ENCODE measurements at places on chromosomes 5 and 9.

GRCh38 chr5:19771174-19771835 lies 216.7 kb downstream of the CDH18 start:
- no peak for DNase-seq

DNA sequence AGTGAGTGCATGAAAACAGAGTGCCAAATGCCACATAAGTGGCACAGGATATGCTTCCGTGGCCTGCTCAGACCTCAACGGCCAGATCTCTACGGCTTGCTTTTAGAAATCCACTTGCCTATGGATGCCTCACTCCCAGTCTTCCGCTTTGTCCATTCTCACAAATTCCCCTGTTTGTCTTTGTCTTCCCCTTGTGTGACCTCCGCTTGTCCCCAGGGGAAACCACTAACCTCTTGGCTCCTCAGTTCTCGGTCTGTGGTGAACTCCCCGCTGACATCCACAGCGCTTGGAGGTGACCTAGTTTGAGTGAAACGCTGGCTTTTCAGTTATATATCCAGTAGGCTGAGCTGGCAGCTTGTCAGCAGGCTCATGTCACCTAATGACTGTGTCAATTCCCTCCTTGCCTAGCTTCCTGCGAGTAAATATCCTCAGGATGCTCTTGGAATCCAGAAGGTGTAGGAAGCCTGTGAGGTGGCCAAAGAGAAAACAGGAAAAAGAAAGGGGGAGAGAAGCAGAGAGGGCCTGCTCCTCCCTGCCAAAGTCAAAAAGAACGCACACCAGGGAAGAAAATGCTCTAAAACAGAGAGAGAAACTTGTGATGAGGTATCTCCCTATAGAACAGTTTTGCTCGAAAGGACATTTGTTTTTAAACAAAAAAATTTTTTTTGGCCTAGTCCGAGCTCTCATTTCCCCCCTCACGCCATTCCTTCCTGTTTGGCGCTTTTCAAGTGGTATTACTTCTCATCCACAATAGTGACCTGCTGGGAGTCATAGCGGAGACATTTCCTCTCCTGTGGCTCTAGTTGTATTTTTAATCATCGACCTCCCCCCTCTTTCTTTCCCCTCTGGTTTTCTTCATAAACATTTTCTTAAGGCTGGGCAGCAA lies 101.6 kb upstream of the SPRY4 start:
- DNase-seq = no peak

DNA sequence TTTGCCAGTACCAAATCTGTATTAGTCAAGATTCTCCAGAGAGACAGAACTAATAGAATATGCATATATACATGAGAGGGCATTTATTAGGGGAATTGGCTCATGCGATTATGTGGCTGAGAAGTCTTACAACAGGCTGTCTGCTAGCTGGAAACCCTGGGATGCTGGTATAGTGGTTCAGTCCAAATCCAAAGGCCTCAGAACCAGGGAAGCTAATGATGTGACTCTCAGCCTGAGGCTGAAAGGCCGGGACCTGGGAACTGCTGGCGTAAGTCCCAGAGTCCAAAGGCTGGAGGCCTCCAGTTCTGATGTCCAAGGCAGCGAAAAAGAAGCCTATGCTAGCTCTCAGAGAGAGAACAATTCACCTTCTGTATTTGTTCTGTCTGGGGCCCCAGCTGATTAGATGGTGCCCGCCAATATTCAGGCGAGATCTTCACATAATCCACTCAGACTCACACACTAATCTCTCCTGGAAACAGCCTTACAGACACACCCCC lies 84.1 kb downstream of the KIAA1958 start:
- DNase-seq = no peak

- no peak for DNase-seq
Measured at GRCh38 chr5:114734238-114734637, 372.4 kb downstream of the KCNN2 start.

DNA sequence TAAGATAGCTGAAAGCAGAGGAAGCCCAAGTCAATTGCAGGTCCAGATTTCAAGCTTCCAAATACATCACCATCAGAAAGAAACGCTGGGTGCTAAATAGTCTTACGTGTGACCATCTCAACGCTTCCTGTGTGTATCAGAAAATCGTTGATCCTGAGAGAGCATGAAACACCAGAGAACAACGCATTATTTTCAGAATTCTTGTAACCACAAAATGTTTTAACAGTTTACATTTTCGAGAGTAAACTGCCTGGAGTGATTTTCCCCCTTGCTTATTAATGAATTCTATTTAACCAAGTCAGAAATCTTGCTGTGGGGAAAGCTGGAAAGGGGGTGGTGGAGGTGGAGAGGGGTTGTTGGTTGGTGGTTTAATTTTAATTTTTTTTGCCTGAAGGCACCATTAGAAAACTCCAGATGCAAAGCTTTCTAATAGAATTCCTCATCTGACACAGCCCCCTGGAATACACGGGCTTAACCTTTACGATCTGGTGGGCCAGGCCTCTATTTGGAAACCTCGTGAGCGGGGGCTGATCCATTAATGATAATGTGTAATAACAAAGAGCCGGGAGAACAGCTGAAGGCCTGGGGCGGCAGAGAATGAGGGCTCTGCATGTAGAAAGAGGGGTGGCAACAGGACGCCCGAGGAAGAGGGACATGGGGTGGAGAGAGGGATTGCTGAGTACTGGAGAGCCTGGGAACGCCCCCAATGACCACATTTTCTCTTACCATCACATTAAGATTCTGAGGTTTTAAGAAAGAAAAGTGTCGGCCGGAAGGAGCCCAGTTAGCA lies 124.5 kb upstream of the NFIB start:
- no peak for DNase-seq

- DNase-seq = no peak
Measured at GRCh38 chr5:34673463-34674125, 17.5 kb downstream of the RAI14 start.

- DNase-seq = no peak
Measured at GRCh38 chr5:165201771-165202518, 1696.5 kb downstream of the MAT2B start.

DNA sequence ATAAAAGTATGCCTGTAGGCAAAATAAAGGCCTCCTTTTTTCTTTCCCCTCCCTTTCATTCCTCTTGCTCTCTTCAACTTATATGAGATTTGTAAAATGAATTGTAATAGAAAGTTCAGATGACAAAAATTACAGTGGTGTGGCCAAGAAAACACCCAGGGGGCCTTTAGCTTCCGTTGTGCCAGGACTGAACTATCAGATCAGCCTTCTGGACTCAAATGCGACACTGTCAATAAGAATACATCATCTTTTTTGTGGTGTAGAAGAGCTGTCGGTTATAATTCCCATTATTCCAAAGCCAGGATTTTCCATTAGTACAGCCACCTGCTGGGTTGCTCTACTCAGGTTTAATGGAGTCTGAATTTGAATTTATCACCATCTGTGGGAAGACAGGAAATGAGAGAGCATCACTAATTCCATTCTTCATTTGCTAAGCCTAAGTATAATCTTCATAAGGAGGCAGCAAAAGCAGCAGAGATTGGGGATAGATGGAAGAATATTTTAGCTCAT lies 443.4 kb downstream of the ANXA1 start:
- peak; percentile 37 for DNase-seq

GRCh38 chr9:77128125-77128789 lies 49.1 kb upstream of the VPS13A start:
- no peak for DNase-seq

DNA sequence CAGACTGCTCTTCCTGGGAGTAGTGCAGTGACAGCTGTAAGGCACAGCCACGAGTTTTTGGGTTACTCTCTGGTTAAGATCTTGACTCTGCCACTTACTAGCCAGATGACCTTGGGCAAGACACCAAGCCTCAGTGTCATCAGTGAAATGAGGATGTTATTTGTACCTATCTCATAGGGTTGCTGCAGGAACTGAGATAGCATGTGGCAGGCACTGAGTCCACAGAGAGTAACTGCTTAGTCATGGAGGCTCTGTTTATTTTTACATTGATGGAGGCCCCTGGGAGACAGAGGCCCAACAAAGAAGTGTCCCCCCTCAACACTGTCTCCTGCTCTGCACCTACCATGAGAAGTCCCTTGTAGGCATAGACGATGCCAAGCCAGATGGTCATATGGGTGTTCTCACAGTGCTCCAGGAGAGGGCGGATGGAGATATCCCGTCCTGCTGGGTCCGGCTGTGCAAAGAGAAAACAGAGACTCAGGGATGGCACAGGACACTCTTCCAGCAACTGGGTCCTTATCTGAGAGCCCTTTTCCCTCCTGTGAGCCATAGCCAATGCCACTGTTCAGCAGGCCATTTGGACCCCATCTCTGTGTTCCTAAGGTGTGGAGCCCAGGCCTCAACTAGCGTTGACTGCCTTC lies 55.4 kb upstream of the TBC1D2 start:
- no peak for DNase-seq

- no peak for DNase-seq
Measured at GRCh38 chr9:107982745-107983144, 493.2 kb upstream of the KLF4 start.

- DNase-seq = no peak
Measured at GRCh38 chr5:65163698-65164097, 318.0 kb downstream of the ADAMTS6 start.

GRCh38 chr5:95655575-95655974 lies 9.0 kb downstream of the RFESD start:
- DNase-seq = no peak

DNA sequence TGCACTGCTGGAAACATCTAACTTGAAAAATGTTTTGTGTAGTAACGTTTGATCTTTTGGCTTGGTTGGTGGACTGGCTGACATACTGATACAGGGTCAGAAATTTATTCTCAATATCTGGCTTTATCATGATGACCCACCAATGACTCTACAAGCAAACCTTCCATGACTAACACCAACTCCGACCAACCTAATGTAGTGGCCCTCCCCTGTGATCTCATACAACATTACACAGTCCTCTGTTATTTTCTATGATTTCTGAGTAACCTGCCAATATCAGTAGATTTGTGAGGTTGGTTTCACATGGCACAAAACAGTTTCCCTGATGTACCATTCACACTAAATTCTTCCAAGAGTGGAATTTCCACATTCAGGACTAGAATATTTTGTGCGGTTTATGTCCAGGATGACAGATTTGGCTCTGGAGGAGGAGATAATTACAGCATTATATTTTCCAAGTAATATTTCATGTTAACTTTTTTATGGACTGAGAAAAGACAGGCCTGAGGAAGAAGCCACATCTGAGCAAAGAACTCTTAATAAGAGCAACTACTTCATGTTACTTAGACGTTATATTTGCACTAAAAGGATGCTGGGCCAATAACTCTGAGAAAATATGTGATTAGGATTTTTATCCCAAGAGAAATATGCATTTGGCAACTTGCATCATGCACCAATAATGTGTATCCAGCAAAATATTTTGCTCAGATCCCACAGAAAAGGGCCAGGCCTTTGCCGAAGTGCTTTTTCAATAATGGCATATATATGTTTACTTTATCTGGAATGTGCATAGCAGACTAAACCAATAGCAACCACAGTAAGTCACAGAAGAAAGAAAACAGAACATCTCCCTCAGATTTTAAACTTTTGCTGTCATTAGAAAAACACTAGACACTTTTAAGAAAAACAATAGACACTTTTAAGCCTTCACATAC lies 273.4 kb downstream of the KCNN2 start:
- DNase-seq = no peak

DNA sequence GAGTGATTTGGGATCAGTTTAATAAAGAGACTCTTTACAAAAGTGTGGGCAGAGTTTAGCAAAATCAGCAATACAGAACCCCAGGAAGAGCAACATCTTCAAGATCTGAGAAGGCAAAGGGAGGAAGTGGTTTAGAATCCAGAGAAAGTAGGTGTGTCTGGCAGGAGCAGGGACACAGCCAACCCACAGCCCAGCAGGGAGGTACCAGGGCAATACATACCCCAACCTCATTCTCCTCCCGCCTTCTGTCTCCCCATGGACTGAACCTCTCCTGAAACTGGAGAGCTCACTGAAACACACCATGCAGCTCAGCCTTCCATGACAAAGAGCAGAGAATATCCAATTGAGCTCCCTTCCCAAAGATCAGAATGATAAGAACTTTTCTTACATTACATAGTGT lies 283.4 kb downstream of the PRELID2 start:
- no peak for DNase-seq

DNA sequence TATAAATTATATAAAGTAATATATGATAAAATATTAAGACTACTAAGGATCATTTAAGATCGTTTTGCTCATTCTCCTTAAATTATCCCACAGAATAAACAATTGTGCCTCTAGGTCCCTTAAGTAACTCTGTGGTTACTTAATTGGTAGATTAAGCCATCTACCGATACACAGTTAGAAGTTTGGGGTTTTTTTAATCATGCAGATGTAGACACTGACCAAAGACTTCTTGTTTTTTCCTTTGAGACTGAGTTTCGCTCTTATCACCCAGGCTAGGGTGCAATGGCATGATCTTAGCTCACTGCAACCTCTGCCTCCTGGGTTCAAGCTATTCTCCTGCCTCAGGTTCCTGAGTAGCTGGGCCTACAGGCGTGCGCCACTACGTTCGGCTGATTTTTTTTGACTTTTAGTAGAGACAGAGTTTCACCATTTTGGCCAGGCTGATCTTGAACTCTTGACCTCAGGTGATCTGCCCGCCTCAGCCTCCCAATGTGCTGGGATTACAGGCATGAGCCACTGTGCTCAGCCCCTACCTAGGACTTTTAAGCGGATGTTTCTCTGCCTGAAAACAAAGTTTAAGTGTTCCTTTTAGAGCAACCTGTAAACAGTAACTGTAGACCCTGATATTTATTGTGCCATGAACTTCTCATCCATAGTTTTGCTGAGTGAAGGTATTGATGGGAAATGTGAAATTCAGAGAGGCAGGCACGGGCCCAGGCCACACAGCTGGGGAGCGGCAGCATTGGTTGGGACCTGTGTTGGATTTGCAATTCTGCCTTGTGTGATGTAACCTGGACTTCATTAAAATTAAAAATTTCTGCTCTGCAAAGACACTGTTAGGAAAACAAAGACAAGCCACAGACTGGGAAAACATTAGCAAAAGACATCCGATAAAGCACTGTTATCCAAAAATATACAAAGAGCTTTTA lies 11.6 kb downstream of the CEL start:
- no peak for DNase-seq

GRCh38 chr9:113660196-113660595 lies 196.7 kb downstream of the RGS3 start:
- DNase-seq = no peak

- no peak for DNase-seq
Measured at GRCh38 chr5:52876456-52876855, 88.7 kb downstream of the ITGA1 start.

GRCh38 chr9:4792054-4792571 lies 631 bp upstream of the RCL1 start:
- no peak for DNase-seq

DNA sequence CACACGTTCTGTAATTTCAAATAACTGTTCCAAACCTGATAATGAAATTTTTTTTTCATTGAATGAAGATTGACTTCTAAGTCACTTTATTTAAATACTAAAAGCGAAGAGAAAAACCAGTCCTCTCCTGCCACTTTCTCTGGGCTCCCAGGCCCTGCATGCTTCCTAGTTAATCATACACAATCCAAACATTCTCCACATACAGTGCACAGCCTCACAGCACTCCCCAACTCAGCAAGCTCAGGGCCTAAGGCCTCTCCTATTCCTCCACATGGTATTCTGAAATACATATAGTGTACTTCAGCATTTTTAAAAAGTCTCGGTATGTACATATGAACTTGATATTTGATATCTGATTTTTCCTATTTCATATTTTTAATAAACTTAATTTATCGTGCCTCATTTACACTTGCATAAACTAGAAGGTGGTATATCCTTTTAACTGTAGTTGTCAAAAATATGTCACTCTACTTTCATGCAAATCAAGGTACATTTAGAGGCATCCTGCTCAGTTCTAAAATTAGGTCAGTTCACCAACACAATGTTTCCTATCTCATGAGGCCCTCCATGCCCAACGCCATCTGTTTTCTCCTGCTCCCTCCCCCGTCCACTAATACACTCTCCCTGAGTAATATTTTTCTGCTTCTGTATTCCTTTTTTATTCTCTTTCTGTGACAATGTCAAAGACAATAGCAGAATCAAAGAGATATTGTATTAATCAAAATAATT lies 206.7 kb downstream of the ARRDC3 start:
- DNase-seq = no peak
